ENCODE measurements at places on chromosomes 1 and 21.
A peak's percentile ranks its signal among the peaks of the same experiment; 100 is the strongest.

DNA sequence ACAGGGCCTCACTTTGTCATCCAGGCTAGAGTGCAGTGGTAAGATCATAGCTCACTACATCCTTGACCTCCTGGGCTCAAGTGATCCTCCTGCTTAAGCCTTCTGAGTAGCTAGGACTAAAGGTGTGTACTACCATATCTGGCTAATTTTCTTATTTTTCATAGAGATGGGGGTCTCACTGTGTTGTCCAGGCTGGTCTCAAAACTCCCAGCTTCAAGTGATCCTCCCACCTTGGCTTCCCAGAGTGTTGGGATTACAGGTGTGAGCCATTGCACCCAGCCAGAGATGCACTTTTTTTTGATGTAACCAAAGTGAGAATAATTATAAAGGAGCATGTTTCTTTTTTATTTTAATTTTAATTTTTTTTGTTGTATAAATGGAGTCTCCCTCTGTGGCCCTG lies 28.4 kb downstream of the CLIC4 start:
- no peak for DNase-seq

DNA sequence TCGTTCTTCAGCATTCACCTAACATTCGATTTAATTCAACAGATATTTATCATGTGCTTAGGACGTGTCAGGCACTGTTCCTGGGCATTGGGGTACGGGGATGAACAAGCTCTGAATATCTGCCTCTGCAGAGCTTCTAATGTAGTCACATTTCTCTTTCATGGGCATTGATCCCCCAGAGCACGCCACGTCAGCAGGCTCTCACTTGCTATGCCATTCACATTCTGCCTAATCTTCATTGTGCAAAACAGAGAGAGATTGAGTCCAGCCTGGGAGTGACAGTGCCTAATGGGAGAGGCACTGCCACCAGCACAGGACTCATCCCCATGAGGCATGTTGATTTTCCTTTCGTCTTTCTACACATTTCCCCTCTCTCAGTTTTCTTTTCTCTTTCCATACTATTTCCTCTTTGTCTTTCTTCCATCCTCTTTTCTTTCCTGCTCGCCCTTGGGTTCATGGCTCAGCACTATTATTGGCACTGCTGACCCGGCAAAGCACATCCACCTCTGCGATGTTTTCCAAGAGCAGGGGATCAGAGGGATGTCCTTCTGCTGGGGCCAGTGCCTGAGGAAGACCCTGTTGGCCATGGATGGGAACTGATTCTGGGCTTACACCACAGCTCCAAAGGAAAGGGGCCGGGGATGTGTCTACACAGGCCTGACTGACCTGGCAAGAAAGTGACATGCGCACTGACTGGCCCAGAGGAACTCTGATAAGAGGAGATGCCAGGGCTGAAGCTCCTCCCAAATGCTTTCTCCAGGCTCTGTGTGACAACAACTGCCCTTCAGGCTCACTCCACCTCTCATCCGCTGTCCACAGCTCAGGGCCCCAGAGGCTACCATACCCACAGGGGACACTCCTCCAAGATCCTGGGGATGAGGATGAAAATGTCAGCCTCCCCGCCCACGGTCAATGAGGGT lies 195.9 kb downstream of the TOMM20 start:
- no peak for DNase-seq

DNA sequence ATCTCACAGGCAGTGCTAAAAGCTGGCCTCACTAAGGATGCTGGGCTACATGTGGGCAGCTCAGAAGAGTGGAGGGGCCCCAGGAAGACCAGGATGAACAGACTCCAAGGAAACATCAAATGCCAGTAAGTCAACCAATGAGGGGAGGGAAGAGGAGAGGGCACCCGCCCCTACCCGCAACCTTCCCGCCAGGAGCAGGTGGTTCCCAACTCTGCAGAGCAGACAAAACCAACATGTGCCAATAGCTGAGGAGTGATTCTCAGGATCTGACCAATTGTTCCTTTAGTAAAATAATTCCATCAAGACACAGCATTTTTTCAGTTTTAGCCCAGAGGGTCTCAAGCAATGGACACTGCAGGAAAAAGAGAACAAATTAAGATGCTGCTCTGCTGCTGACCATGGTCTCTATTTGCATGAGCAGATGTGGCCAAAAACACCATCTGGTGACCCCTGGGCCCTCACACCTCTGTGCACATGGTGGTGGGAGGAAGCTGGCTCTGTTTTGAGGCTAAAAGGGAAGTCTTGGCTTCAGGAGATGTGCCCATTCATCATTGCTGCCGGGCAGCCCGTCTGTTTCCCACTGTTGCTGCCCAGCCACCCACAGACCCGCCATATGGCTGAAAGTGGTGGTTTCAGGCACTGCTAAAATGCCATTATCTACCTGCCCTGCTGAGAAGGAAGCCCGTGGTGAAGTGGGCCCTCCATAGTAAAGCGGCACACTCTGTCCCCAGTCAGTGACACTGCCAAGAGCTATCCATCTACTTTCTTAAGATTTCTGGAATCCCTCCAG lies 231.8 kb downstream of the KCNH1 start:
- DNase-seq, result no peak

GRCh38 chr1:13228343-13228781 lies 2.4 kb upstream of the PRAMEF18 start:
- peak; percentile 16 for DNase-seq

DNA sequence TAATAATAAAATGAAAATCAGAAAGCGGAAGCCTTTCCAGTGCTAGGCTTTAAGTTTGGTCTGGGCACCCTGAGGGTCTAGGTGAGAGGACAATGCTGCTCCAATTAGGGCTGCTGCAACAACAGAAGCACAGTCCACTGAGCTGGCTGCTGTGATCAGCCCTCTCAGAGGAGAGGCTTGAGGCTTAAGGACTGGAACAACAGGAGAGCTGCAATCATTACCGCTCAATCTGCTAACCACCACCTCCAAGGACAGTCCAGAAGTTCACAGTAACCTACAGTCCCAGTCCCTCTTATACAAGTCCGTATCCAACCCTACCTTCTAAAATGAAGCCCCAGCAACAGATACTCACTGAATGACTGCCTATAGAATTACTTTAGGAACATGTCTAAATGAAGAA lies 62.1 kb downstream of the USP24 start:
- no peak for DNase-seq

- no peak for DNase-seq
Measured at GRCh38 chr1:219427989-219428388, 184.9 kb downstream of the ZC3H11B start.

- no peak for DNase-seq
Measured at GRCh38 chr1:224668984-224669383, 52.9 kb downstream of the CNIH3 start.

GRCh38 chr1:103941086-103941485 lies 191.4 kb downstream of the AMY1C start:
- no peak for DNase-seq

GRCh38 chr1:1068517-1069055 lies 5.5 kb downstream of the RNF223 start:
- peak; percentile 64 for DNase-seq

- no peak for DNase-seq
Measured at GRCh38 chr1:26814377-26814776, 12.1 kb upstream of the ZDHHC18 start.

DNA sequence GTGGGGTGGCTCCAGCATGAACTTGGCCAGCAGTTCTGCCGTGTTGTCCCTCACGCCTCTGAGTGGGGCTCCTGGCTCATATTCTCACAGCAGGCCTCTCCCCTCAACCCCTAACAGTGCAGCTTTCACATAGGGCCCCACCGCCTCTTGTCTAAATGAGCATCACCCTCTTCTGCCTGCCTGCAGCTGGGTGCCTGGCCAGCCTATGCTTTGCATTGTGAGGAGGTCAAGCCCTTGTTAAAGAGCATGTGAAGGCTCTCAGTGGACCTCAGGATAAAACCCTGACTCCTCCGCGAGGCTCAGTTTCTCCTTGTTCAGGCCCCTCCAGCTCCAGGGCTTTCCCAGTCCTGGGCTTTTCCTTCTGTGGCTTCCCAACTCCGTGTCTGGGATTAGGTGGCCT lies 34.8 kb downstream of the CRYAA start:
- DNase-seq, result peak; percentile 4

- DNase-seq, result no peak
Measured at GRCh38 chr21:45259206-45259840, 28.4 kb downstream of the POFUT2 start.

GRCh38 chr1:205301842-205302588 lies 19.5 kb downstream of the NUAK2 start:
- no peak for DNase-seq

GRCh38 chr1:179729881-179730280 lies 13.2 kb upstream of the FAM163A start:
- no peak for DNase-seq

- DNase-seq, result no peak
Measured at GRCh38 chr21:22225299-22225698, 1227.1 kb downstream of the NCAM2 start.

GRCh38 chr1:188237573-188238348 lies 1409.0 kb downstream of the PLA2G4A start:
- no peak for DNase-seq

DNA sequence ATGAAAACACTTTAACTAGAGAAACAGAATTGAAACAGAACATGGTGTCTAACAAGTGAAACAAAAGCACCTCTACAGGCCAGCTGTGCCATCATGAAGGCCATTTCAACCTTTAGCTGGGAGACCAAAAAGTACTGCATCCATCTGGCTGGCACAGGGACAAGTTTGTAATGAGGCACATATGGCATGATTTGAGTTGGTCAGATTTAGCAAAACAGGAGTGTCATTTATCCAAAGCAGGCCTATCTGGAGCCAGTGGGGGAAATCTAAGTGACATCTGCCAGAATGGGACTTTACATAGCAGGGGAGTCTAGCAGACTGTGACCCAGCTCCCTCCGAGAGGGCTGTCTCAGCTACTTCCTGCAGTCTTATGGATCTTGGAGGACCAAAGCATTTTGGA lies 51.9 kb downstream of the DNTTIP2 start:
- no peak for DNase-seq

- DNase-seq, result no peak
Measured at GRCh38 chr1:44014365-44015104, 16.7 kb downstream of the SLC6A9 start.

DNA sequence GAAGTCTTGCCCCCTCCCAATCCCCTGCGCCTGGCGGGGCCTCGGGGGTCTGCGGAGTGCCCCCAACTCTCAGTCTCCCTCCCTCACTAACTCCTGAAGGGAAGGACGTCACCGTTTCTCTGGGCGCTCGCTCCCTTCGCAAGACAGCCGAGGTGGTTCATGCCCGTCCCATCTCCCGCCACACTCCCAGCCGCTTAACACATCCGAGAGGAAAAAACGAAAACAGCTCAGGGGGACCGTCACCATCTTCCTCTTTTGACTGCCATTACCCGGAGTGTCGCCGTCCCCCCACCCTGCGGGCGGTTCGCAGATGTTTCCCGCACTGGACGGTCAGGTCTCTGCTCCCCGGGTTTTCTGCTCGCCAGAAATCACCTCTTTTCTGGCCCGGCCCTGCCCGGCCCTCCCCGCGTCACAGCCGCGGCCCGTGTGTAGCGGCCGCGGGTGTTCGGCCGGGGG lies 532 bp downstream of the ERO1B start:
- peak; percentile 50 for DNase-seq

DNA sequence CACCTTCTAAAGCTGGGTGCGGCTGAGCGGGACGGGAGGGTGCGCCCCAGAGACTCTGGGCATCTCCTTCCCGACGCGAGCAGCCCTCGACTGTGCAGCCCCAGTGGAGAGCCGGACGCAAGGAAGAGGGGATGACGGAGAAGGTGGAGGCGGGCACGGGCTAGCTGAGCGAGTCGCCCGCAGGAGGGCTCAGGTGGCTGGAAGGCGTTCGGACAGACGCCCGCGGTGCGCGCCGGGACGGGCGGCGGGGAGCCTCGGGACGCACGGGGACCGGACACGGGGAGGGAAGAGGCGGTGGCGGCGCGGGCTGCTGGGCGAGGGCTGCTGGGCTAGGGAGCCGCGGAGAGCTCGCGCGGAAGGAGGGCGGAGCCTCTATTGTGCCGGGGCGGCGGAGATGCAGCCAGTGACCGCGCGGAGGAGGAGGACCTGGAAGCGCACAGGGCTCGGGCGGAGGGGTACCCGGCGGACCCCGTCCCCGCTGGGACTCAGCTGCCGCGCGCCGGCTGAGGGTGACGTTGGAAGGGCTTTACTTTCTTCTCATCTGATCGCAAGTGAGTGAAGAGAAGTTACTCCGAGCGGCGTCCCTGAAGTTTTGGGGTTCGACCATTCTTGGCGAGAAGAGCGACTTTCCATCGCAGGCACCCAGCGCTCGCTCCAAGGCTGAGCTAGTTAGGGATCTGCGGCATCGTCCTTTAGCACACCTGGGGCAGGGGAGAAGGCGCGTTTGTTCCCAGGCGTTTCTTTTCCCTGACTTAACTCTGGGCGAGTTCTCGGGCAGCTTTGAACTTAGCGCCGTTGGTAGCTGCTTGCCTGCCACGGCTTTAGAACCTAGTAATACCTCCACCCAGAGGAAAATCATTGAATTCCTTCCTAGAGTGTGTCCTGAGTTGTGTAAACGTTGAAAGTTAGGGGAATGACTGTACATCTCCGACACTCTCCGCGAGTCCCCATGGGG lies at the start of gene OLFML2B:
Gene OLFML2B, minus strand, starts transcription at position 323 of the 955 bp plus-strand sequence. CDS start 439 bp downstream, outside the sequence.
- peak; percentile 81 for DNase-seq

DNA sequence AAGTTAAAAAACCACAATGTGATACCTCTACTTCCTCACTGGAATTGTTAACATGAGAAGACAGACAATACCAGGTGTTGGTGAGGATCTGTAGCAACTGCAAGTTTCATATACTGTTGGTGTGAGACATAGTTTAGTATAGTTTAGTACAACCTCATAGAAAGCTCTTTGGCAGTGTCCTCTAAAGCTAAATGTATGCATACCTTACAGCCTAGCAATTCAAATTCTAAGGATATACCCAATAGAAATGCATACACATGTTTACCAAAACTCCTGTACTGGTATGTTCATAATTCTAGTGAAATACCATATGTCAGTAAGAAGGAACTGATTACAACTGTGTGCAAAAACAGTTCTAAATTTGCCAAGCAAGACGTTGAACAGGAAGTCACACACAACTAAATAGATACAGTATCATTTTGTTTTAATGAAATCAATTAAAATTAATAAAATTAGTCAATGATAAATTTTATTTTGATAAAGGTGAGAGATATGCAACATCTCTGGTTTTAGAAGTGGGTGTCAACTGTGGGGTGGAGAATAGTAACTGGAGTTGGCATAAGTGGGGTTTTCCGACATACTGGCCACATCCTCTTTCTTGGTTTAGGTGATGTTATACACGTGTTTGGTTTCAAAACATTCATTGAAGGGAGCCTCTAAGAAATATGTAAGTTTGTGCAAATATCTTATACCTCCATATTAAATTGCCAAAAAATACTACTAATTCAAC lies 450.7 kb downstream of the PTPRC start:
- no peak for DNase-seq

DNA sequence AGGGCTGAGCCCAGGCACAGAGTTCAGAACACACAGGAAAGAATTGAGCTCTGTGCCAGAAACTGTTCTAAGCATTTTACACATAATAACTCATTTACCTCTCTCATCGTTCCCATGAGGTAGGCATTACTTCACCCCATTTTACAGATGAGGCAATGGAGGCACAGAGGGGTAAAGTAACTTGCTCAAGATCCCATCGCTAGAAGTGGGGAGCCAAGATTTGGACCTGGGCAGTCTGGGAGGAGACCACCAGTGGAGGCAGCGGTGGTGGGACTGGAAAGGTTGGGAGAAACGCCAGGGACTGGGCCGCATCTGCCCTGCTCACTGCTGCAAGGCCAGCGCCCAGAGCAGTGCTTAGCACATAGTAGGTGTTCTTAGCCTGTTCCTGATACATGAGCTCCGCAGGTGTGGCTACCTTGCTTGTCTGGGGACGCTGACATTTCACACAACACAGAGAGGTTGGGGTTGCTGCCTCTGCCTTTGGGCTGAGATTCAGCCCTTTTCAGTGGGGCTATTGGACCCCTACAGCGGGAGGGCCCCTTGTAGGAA lies 27.8 kb upstream of the EPS8L3 start:
- no peak for DNase-seq

GRCh38 chr1:88462488-88463261 lies 221.4 kb upstream of the PKN2 start:
- DNase-seq, result peak; percentile 67
